ENCODE measurements at places on chromosomes 5 and 9.
A peak's percentile ranks its signal among the peaks of the same experiment; 100 is the strongest.

GRCh38 chr5:4113426-4113825 is 517.8 kb downstream of the IRX1 start:
- DNase-seq = no peak

DNA sequence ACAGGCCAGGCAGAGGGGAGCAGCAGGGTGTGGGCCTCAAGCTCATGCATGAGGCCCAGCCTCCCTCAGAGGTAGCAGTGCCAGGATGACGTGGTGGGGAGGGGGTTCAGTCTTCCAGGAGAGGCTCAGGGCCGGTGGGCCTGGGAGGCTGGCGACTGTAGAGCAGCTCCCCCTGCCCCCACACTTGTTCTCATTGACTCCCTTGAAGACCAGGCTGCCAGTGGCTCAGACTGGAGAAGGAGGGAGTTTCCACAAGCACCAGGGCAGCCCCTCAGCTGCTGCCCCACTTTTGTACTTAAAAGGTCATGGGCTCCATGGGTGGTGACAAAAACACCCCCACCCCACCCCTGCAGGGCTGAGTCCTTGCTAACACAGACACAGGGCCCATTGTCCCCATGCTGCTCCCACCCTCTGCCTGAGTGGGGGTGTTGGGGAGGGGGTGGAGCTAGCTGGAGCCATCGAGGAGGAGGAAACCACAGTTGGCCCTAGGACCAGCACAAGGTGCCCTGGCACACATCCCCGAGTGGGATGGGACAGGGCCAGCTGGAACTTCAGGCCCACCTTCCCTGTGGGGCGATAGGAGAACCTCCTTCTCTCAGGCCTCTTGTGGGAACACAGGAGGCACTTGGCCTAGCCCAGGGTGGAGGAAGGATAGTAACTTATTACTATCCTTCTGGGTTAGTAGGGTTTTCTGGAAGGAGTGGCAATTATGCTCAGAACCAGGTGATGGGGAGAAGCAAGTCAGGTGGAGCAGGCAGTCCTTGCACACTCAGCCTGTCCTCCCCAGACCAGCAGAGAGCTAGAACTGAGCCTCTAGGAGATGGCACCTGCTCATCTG is 10.7 kb downstream of the PDLIM4 start:
- DNase-seq = no peak

DNA sequence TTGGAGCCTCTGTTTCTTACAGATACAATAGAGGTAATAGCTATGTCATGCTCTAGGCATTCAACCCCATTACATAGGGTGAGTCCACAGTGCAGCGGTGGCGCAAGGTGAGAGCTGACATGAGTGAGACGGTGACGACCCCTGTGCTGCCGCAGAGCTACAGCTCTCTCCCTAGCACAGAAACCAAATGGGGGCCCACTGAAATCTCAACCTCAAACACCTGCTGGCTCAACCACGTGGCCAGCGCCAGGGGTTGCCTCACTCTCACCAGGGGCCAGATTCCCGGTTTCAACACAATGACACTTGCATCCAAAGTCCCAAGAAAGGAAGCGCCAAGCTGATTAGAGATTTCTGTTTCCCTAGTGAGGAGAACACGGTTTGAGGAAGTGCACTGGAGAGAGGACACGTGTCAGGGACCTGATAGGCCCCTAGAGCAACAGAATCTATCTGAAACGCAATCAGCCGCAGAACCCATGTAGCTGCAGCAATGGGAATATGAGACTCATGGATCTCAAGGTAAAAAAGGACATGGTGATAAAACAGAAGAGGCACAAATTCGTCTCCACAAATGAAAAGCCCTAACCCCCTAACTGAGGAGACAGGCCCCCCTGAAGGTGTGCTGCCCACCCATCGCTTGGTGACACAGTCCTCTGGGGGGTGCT is 114.3 kb downstream of the CRB2 start:
- no peak for DNase-seq

GRCh38 chr5:139246394-139246793 is 47.1 kb upstream of the MATR3 start:
- peak; percentile 41 for DNase-seq

- DNase-seq = no peak
These were observed 4.7 kb downstream of the GNAQ start for GRCh38 chr9:78026947-78027346.
